ENCODE measurements at places on chromosomes 12 and 14.

DNA sequence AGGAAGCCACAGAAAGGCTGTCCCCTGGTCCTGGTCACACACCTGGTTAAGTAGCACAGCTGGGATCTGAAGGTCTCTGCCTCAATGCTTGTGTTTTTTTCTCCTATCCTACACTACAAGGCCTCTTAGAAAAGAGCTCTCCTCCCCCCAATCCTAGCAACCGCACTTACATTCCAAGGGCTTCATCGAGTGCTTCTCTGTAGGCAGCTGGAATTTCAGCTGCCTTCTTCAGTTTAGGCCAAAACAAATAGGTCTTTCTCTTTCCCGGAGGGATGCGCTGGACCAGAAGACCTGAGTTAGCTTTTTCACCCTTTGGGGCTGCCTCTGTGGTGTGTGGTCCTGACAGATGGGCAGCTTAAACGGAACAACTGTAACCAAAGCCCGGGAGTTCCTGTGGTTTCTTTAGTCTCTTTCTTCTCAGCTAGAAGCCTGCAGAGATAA is 109.7 kb downstream of the GPATCH2L start:
- DNase-seq, result no peak

- peak; percentile 43 for DNase-seq
Measured at GRCh38 chr14:77965919-77966435, 166.1 kb downstream of the ADCK1 start.

- DNase-seq, result peak; percentile 56
Measured at GRCh38 chr12:123670882-123671728, at the start of gene TCTN2. Gene TCTN2, plus strand, starts transcription at chr12:123671113. Its CDS starts 128 bp downstream, at chr12:123671241.

GRCh38 chr12:27899151-27899661 is 73.3 kb downstream of the PTHLH start:
- no peak for DNase-seq

- no peak for DNase-seq
Measured at GRCh38 chr12:55795950-55796349, 21.6 kb downstream of the SARNP start.
